ENCODE measurements at places on chromosomes 7 and 10.

DNA sequence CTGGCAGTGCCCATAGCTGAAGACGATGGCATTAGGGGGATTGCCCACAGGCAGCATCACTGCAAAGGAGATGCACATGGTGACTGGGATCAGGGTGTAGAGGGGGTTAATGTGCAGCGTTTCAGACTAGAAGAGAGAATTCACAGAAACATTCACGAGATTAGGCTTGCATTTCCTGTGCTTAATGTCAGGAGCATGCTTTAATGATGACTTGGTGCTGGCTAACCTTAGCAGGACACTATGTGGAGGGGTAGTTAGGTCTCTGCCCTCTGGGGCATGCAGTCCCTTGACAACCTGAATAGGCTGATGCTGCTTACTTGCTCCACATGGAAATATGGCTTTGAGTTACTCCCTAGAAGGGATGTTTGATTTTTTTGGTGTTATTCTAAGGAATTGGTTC lies 21.8 kb downstream of the STMP1 start:
- no peak for DNase-seq

GRCh38 chr7:128842674-128843641 lies 12.8 kb downstream of the FLNC start:
- DNase-seq = no peak

DNA sequence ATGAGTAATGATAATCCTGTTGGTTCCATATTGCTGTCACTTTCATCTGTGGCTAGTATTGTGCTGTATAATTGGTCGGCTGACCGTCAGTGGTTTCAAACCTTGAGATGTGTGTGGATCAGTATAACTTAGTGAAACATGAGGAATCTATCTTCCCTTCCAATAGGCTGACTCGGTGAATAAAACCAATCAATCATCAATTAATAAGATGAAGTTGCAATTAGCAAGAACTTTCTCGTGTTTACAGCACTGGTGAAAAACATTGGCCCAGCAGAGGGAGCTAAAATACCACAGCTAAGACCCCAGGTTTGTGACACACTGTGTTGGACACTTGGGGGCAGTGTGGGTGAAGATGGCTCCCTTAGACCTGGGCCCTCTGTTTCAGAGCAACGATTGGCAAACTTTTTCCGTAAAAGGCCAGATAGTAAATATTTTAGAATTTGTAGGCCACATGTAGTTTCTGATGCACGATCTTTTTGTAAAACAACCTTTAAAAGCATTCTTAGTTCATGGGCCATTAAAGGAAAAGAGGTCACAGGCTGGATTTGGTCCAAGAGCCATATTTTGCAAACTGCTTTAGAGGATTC lies 47.8 kb downstream of the STRA8 start:
- peak; percentile 82 for DNase-seq

DNA sequence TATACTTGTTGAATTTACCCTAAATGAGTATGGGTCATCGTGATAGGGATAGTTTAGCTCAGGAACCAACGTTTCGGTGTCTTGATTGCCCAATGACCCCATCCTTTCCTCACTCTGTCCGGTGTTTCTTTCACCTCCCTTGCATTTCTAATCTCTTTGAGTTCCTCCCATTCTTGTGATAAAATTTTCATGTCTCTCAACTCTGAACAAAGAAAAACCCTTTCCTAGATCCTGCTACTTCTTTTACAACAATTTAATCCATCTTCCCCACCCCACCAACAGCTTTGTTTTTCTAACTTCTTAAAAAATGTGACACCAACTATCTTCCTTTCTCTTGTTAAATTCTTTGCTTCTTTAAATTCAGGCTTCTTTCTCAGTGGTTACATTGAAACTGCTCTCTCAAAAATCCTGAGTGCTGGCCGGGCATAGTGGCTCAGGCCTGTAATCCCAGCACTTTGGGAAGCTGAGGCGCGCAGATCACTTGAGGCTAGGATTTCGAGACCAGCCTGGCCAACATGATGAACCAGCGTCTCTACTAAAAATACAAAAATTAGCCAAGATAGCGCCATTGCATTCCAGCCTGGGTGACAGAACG lies 130.3 kb upstream of the MINDY3 start:
- no peak for DNase-seq

GRCh38 chr10:131144711-131145375 lies 166.7 kb downstream of the TCERG1L start:
- no peak for DNase-seq

DNA sequence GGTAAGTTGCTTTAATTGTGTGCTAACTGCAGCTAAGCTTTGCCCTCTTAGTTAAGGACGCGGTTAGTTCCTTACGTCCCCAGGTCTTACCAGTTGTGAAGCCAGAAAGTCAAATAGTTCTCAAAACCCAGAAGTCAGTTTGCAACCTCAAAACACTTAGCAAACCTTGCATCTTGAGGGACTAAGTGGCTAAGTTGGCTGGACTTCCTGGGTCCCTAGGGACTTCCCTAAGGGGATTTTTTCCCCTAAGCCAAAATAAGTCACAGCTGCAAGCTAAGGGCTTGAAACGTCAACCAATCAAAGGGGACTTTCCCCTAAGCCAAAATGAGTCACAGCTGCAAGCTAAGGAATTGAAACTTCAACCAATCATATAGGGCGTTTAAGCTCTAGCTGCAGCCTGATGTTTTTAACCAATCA lies 36.2 kb upstream of the HECW1 start:
- DNase-seq = no peak

GRCh38 chr7:139332697-139333359 lies 8.3 kb upstream of the FMC1 start:
- no peak for DNase-seq

DNA sequence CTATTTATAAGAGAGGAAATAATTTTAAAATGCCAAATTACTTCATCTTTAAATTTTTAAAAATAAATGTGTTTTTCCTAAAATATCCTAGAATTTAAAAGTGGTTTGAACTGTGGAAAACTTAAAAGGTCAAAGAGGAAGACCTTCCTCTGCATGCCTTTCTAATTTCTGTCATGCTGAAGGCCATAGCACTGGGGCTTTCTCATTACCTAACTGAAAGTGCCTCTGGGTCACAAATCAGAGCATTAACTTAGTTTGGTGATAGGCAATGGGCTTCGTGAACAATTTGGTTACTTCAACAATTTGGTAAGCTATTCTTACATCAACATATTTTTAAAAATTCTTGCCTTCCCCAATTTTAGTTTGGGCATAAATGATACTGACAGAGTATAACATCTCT lies 100.2 kb upstream of the SAMD8 start:
- no peak for DNase-seq

DNA sequence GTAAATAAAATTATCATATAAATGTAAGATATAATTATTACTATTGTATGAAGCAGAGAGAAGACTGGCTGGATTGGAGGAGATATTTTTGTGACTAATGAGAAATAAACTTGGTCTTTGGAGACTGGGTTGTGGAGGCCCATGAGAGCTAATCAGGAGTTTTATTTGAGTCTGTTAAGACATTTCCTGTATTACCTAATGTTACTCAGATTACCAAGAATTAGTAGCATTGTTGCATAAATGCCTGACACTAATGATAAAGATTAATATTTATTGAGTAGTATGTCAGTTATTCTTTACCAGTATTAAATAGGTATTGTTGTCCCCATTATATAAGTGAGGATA lies 7.1 kb downstream of the CCDC126 start:
- DNase-seq = no peak

GRCh38 chr10:15324113-15324512 lies 47.0 kb downstream of the FAM171A1 start:
- DNase-seq = no peak

- no peak for DNase-seq
These were observed 50.0 kb upstream of the FAM20C start for GRCh38 chr7:142248-142941.

DNA sequence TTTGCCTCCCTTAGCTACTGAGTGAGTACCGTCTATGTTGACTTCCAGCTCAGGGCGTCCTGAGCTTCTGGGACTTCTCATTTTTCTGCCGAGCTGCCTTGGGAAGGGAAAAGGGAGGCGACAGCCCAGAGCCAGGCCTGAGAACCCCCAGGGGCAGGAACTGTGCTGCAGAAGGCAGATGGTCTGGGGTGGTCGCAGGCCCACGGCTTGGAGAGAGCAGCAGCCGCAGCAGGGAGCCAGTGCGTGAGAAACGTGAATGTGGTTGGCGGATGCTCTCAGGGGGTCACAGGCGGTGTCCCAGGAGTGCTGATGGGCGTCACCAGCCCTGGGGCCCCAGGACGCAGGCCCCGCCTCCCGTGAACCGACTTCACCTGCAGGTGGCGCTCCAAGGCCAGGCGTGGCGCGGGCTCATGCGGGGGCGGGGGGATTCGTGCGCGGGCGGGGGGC lies 9.2 kb upstream of the PWWP2B start:
- DNase-seq = peak; percentile 68

- no peak for DNase-seq
These were observed 98.9 kb downstream of the HERPUD2 start for GRCh38 chr7:35596061-35596460.

DNA sequence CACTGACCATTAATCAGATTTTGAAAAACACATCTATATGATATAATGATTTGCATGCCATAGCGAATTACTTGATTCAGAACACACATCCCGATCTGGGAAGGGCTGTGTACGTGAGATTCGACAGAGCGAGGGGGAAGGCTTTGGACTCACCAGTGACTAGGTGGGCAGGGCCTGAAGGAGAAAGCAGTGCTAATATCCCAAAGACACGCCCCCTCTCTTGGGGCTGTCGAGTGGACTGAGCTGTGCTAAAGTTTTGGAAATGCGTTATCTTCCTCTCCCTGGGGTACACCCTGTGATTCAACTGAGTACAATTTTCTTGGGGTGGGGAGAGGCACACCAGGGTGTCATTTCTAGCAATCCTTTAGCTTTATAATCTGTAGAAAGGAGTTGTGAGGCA lies 1.8 kb downstream of the LRRC17 start:
- DNase-seq = no peak

GRCh38 chr7:116524609-116525297 lies at the start of gene CAV1:
Gene CAV1, plus strand, starts transcription at chr7:116525036. Its CDS starts 27 bp downstream, at chr7:116525063.
- no peak for DNase-seq

GRCh38 chr10:60645980-60646379 lies 132.3 kb upstream of the CDK1 start:
- no peak for DNase-seq

- no peak for DNase-seq
These were observed 16.2 kb downstream of the CCNY start for GRCh38 chr10:35352512-35352911.

GRCh38 chr10:78910886-78911285 lies 157.9 kb upstream of the ZMIZ1 start:
- DNase-seq = no peak

- no peak for DNase-seq
These were observed 146.0 kb downstream of the USP6NL start for GRCh38 chr10:11465406-11465805.

DNA sequence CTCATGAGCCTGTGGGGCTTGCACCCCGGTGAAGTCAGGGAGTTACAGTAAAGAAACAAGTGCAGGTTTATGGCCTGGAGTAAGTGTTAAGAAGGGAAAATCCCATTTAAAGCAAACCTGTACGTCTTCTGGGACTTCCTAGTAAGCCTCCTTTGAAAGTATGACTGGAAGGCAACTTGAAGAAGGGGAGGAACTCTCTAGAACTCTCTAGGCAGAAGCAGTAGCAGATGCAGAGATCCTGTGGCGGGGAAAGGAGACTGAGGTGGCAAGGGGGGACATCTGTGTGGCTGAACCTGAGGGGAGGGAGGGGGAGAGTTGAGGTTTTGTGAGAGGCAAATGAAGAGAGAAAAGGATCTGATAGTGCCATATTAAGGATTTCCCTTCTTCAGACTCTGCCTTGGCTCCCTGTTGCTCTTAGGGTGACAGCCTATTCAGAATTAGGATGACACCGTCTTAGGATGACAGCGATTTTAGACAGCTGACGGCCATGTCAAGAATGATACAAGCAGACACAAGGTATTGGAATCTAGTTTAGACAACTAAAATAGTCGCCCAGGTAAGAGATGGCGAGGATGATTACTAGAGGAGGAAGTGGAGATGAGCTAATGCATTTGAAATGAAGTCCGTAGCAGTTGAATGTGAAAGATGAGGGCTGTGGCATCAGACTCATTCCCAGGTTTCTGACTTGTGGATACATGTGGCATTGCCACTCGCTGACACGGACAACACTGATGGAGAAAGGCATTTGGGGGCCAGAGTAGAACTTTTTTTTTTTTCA lies 29.0 kb downstream of the CUL1 start:
- DNase-seq = no peak

GRCh38 chr10:22475651-22476600 lies 130.6 kb downstream of the SPAG6 start:
- peak; percentile 17 for DNase-seq

DNA sequence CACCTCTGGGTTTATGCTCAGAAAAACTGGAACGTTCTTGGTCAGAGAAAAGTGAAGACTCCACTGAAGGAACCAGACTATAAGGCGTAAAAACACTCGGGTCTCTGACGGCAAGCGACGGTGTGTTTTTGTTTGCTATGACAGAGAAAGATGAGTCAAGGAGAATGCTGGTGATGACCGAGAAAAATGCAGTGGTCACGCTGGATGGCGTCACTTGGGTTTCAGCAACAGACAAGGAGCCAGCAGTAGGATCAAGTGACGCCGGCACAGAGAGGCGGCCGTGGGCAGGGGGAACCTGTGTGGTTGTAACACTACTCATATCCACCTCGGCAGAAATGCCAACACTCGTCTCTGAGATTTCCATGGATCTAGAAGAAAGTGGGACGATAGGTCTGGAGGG lies 63.4 kb downstream of the KIAA1549 start:
- DNase-seq = no peak

DNA sequence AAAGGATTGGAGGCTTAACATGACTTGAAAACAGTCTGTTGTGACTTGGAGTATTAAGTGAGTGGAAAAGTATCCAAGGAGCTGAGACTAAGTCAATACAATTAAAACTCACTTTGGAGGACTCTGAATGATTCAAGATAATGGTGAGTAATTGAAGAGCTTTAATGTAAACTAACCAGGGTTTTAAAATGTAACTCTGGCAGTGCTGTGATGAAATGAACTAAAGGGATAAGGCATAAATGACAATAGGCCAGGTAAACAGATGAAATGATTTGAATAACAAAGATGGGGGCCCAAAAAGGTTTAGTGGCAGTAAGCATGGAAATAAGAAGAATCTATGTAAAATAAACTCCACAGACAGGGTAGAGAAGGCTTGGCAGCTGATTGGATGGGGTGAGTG lies 316.5 kb upstream of the CACNA2D1 start:
- no peak for DNase-seq

DNA sequence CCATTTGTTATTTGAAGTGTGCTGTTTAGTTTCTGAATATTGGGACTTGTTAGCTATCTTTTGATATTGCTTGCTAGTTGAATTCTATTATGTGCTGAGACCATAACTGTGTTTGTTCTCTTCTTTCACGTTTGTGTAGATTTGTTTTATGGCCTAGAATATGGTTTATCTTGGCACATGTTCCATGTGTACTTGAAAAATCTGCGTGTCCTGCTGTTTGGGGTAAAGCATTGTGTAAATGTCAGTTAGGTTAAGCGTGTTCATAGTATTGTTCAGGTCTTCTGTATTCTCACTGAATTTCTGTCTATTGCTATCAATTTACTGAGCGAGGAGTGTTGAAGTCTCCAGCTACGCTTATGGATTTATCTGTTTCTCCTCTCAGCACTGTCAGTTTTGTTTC lies 19.4 kb downstream of the MMP21 start:
- no peak for DNase-seq
